Tongue (tissue), 3 donors: ENCODE measurements at places on chromosomes 16 and 17. TPM values are rescaled to one million over a fixed set of nuclear protein-coding genes. Genes with fewer than 3 reads are reported as not detected.

Gene CD79B
- 7.7 TPM for total RNA-seq

Gene RMI2
- 12.5 TPM for total RNA-seq

DNA sequence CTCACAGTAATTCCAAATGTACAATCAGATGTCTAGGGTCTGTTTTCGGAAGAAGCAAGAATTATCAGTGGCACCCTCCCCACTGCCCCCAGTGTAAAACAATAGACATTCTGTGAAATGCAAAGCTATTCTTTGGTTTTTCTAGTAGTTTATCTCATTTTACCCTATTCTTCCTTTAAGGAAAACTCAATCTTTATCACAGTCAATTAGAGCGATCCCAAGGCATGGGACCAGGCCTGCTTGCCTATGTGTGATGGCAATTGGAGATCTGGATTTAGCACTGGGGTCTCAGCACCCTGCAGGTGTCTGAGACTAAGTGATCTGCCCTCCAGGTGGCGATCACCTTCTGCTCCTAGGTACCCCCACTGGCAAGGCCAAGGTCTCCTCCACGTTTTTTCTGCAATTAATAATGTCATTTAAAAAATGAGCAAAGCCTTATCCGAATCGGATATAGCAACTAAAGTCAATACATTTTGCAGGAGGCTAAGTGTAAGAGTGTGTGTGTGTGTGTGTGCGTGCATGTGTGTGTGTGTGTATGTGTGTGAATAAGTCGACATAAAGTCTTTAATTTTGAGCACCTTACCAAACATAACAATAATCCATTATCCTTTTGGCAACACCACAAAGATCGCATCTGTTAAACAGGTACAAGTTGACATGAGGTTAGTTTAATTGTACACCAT lies 59.7 kb downstream of the HLF start:
- no peak for DNase-seq

DNA sequence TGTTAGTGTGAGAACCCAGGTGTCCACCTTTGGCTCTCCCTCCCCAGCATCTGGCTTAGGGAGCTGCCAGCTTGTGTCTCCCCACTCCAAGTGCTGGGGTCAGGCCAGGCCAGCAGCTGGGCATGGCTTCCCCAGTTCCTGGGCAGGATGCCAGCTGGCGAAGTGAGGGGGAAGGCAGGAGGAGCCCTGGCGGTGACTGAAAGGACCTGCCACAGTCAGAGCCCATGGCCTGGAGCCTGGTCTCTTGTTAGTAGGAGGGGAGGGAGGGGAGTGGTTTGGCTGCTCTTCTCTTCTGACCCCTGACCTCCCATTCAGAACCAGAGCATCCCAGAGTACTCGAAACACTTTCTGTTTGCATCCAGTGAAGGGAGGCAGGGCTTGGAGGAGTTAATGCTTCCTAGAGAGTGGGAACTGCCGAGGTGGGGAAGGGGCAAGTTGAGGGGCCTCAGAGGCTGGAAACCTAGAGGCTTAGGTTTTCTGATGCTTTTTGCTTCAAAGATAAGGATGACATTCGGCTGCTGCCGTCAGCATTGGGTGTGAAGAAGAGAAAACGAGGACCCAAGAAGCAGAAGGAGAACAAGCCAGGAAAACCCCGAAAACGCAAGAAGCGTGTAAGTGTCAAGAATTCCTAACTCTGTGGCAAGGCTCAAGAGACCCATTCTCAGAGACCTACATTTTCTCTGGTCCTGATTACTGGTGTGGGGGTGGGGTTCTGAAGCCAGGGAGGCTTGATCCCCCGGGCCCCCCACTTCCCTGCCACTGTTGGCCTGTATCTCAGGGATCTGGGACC lies 772 bp downstream of the CHD3 start:
- peak; percentile 99 for DNase-seq

Gene HAS3
- 2.3 TPM for total RNA-seq
